ENCODE measurements at places on chromosomes 11 and 22.

- DNase-seq: no peak
These were observed 6.4 kb upstream of the ARFGAP3 start for GRCh38 chr22:42863349-42863961.

- DNase-seq: no peak
These were observed 2.6 kb upstream of the TCIRG1 start for GRCh38 chr11:68036141-68036716.

GRCh38 chr11:126942146-126942545 lies 58.4 kb downstream of the KIRREL3 start:
- no peak for DNase-seq

GRCh38 chr22:29998627-29999384 lies 81.5 kb upstream of the HORMAD2 start:
- no peak for DNase-seq

DNA sequence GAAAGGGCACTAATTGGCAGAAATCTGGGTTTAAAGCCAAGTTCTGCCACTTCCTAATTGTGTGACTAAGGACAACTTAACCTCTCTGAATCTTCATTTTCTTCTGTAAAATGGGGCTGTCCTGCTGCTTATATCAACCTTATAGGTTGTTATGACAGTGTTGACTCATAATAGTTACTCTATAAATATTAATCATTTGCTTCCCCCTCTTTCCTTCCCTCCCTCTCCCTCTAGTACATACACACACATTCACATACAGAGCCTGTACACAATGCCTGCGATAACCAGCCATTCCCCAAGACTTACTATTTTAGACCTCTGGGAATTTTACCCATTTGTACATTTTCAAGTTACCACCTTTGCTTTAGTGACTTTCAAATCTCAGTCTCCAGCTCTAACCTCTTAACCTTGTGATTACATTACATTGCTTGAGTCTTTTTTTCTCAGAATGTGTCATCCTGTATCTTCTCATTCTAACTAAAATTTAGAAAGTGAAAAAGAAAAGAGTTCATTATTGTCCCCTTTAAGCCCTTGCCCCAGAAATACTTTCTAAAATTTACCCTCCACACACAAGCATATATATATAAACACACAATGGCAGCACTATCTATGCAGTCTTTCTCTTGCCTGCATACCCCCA lies 31.9 kb downstream of the GDPD4 start:
- DNase-seq: no peak

DNA sequence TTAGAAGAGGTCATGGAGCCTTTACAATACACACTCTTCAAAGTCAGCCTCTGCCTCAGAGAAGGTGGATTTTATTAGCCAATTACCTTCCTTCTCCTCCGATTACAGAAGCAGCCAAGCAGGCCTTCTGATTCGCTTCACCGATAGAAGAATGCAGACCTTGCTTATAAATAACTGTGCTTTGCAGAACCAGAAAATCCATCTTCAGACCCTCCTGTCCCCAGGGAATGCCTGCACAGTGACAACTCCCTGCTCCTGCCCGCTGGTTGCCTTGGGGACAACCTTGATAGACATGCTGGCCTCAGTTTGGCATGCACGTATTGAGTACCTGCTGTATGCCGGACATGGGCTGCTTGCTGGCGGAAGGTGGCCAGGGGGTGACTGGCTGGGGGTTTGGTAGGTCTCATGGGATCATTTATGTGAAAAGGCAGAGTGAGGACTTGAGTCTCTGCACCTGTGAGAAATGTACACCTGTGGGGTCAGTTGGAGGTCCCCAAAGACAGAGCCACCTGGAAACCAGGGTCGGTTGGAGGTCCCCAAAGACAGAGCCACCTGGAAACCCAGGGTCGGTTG lies 1238.7 kb downstream of the BRD1 start:
- DNase-seq: peak; percentile 50

DNA sequence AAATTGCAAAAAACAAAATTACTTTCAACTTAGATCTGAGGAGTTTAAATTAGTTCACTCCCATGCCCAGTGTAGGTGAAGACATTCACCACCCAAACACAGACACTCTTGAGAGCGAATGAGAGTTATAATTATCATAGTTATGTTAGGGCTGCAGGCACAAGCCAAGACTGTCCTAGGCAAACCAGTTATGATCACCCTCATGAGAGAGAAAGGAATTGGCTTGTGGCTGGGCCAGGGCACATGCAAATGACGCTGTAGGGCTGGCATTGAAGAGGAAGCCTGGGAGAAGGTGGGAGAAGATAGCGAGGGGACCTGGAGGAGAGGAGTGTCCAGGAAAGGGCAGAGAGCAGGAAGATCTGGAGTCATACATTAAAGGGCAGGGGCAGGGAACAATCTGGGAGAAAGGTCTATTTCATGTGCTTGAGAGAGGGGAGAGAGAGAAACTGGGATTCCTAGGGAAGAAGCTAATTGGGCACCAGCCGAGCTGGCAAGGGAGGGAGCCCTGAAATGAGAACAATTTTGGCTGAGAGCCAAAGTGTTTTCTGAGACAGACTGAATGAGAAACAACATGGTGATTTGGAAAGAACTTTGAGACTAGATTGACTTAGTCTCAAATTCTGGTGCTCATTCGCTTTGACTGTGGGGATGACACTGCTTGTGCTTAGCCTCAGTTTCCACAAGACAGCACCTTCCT lies 279.9 kb downstream of the KIRREL3 start:
- no peak for DNase-seq

GRCh38 chr11:125081098-125081798 lies 18.1 kb downstream of the SLC37A2 start:
- no peak for DNase-seq

GRCh38 chr11:47394322-47395222 lies 13.8 kb upstream of the SLC39A13 start:
- no peak for DNase-seq

DNA sequence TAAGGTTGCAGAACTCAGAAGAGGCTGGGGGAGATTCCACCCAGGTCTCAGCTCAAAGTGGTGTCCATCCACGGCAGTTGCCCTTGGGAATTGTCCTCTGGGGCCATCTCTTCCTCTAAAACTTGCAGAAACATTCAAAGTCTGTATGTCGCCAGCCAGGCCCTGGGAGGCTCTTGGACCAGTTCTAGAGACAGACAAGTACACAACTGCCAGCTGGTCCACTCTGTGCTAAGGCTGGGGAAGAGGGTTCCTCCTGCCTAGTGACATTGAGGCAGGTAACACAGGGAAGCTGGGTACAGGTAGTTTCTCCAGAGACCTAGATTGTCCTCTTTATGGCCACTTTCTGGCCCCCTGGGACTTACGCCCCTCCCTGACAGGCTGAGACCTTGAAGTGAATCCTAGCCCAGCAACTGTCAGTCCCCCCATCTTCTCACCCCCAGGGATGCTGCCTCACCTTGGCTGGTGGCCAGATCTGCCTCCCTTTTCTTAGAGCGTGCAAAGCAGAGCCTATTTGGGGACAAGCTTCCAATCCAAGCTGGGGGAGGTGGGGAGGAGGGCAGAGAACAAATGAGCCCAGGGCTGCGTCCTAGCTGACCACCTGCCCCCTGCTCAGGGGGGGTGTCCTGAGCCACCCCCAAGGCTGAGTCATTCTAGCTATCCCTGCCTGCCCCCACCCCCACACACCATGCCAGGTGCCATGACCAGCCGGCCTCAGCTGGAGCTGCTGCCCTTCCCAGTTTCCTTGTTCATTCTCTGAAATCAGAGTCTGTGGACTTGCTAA lies 8.4 kb downstream of the FAM83F start:
- no peak for DNase-seq

DNA sequence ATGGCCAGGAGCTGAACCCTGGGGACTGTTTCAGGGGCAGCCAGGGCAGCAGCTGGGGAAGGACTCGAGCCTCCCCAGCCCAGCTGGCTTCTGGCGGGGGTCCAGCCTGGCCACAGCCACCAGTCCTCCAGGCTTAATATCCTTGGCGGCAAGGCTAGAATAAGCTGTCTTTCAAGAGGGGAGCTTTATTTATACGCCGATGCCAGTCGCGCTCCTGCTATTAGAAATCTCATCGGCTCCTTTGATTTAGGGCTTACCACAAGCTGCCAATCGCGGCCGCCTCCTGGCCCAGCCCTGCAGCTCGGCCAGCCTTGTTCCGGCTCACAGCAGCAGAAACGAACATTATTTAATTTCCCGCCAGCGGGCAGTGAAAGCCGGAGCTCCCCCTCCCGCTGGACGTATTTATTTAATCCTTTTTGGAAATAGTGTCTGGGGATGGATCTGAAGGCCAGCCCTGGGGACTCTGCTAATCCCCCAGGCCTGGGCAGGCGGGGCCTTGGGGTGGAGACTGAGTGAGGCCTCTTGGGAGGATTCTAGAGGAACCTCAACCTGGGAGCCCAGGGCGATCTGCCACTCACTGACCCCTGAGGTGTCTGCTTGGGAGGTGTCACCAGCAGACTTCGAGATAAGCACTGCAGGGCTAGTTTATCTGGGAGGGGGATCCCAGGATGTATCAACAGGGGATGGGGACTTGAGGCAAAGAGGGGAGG lies 363.1 kb downstream of the MN1 start:
- DNase-seq: no peak

DNA sequence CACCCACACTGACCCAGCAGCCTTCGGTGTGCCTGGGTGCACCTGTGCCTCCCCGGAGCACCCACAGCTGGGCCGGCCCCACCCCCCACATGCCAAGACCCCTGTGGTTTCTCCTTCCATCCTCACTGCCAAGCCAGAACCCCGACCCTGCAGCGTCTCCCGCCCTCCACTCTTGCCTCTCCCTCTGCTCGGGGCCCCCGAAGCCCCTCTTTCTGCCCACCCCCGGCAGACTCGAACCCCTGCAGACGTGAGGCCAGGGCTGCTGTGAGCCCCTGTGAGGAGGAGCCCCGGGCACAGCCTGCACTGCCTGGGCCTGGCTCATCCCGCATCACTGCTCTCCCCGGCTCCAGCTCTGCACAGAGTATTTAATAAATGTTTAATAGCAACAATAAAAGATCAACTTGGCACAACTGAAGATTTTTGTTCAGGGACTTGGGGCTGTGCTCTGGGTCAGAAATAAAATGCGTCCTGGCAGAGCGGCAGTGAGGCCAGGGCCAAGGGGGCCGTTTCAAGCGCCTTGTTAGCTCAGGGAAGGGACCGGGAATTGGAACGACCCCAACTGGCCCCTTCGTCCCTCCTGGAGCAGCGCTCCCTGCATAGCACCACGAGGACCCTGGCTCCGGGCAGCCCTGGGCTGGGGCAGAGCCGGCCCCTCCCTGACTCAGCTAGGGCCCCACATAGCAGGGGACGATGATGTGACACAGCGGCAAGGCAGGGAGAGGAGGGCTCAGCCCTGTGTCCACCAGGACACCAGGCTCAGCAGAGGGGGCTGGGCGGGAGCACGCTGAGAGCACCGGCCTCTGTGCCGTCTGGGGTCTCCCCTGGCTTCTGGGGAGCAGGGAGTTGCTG lies 520.8 kb downstream of the BRD1 start:
- no peak for DNase-seq
